AG10803 (cell line): ENCODE measurements at places on chromosomes 12 and 14.

- peak; percentile 75 for DNase-seq
These were observed 234.3 kb downstream of the DACT1 start for GRCh38 chr14:58872061-58872460.

DNA sequence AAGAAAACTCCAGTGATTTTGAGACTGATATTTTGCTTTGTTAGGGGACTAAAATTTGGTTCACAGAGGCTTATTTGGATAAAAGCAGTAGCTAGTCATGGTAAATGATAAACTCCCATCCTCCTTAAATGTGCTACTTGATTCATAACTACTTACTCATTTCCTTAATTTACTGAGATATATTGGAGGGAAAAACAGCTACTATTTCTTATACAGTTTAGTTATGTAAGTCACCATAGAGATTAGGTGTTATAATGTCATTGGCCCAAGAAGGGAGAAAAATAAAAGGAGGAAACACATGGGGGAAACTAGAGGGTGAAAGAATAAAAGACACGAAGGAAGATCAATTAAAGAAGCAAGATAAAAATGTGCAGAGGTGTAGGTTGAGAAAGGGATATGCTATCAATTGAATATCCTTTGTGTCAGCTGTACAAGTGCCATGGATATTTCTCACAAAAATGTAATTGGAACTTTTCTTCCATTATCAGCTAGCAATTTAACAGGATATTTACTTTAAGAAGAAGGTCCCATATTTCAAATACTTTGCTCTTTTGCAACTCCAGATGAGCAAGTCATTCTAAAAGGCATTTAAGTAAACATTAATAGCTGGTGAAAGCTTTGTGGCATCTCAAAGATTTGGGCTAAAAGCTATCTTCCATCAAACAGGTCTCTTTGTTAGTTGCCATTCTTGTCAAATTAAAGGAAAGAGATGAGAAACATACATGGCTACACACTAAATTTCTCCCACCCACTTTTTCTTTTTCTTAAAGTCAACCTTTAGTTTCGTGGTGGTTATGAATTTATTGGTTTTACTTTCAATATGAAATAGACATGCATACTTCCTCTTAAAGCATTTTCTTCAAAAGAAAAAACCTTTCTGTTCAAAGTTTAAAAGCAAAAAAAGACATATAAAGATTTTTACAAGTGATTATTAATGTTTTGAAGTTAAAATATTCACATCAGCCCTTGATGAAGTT is 439.5 kb downstream of the CCER1 start:
- DNase-seq = peak; percentile 63

GRCh38 chr12:673849-674248 is 10.6 kb upstream of the NINJ2 start:
- no peak for DNase-seq

GRCh38 chr12:25324861-25325260 is 74.1 kb upstream of the KRAS start:
- DNase-seq = no peak

DNA sequence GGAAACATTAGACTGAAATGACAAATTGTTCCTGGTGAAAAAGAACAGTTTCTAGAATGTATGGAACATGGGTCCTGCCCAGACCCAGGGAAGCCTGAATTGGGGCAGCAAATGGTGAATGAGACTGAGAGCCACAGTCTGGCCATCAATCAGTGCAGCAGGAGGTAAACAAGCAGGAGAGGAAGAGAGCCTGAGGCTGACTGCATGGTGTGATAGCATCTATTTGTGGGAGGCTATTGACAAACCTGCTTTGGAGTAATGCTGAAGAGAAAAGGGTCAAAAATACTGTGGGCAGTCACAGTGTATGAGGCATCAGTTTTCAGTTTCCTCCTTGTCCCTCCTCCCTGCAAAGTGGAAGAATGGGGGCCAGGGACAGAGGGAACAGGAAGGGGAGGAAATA is 136.8 kb downstream of the ANKS1B start:
- no peak for DNase-seq

- DNase-seq = no peak
These were observed 5.7 kb downstream of the RASAL1 start for GRCh38 chr12:113129664-113130456.

DNA sequence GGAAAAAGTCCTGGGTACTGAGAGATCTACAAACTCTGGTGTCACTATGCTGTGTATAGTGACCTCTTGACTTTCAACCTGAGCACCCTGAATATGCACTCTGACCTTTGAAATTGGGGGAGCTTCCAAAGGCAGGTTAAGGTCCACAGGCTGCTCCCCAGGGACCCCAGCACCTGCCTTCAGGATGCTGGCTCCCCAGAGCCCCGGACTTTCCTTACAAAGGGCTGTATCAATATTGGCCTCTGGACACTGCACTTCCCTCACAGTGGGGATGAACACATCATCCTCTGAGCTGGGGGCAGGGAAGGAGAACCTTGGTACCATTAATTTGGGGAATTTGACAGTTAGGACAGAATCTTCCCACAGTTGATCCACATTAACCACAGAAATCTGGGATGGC is 14.3 kb downstream of the PLD4 start:
- DNase-seq = no peak

GRCh38 chr14:33529787-33530757 is 420.8 kb downstream of the EGLN3 start:
- no peak for DNase-seq

- DNase-seq = no peak
These were observed 9.4 kb upstream of the SELPLG start for GRCh38 chr12:108642899-108643654.

- DNase-seq = no peak
These were observed 41.1 kb downstream of the CACNA2D4 start for GRCh38 chr12:1877169-1877878.

GRCh38 chr14:99069946-99070345 is 202.1 kb downstream of the BCL11B start:
- no peak for DNase-seq

GRCh38 chr12:49026101-49026500 is 7.5 kb upstream of the PRKAG1 start:
- no peak for DNase-seq

- no peak for DNase-seq
These were observed 8.2 kb downstream of the TMEM121 start for GRCh38 chr14:105534586-105534985.

DNA sequence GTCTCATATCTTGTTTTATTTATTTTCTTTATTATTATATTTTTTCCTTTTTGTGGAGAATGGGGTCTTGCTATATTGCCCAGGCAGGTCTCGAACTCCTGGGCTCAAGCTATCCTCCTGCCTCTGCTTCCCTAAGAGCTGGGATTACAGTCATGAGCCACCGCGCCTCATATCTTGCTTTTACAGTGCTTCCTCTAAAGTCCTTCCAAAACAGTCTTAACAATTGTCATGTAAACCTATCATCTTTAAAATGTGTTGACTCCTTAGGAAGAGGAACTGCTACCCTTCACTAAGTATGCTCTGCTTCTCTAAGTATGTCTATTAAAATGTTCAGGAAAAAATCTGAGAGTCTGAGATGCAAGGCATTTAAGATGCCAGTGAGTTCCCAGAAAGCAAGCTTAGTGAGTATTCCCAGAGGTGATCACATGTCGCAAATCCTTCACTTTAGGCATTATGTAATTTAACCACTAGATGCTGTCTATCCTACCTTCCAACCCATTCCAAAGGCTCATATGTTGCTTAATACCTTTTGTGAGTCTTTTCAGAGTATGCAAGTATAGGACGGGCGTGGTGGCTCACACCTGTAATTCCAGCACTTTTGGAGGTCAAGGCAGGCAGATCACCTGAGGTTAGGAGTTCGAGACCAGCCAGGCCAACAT is 19.7 kb upstream of the FOXJ2 start:
- peak; percentile 13 for DNase-seq

- no peak for DNase-seq
These were observed 10.5 kb downstream of the BTBD6 start for GRCh38 chr14:105258846-105259245.

DNA sequence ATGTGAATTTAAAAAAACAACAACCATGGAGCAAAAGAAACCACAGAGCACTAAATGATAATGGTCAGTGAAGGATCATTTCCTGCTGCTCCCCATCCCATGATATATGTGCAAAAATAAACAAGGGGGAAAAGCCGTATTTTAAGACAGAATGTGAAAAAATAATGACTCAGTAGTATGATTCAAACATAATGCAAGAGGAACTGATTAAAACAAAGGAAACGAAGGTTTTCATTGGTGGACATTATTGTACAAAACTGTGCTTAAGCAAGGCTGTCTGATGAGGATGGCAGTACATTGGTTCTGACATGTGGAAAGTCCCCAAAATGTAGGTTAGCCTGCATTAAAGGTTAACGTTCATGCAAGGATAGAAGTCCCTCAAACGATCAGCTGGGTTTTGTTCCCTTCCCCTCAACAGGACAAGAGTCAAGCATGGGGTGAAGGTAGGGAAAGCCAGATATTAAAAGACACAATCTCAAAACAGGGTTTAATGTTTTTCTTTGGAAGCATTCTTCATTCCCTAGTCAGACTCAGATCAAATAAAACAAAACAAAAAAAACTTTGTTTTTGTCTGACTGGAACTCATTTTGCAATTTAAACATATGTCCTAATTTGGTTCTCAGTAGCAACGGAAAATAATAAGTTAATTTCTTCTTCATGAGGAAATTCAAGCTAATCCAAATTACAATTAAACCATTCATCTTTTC is 26.3 kb upstream of the PTGDR start:
- peak; percentile 74 for DNase-seq

- no peak for DNase-seq
These were observed 90.5 kb downstream of the SLC25A21 start for GRCh38 chr14:37081856-37082255.

GRCh38 chr14:59356312-59356711 is 108.9 kb downstream of the GPR135 start:
- no peak for DNase-seq

- peak; percentile 25 for DNase-seq
These were observed 1.8 kb downstream of the TBC1D30 start for GRCh38 chr12:64826234-64826633.

GRCh38 chr12:8030189-8030588 is 2.3 kb upstream of the FOXJ2 start:
- no peak for DNase-seq

- DNase-seq = peak; percentile 82
These were observed 110.5 kb downstream of the GPR135 start for GRCh38 chr14:59354666-59355065.

- DNase-seq = peak; percentile 20
These were observed 7.6 kb downstream of the RXYLT1 start for GRCh38 chr12:63787306-63787705.

- DNase-seq = no peak
These were observed 8.2 kb downstream of the TCP11L2 start for GRCh38 chr12:106310687-106311086.

GRCh38 chr14:78324353-78324752 is 154.2 kb downstream of the NRXN3 start:
- no peak for DNase-seq

DNA sequence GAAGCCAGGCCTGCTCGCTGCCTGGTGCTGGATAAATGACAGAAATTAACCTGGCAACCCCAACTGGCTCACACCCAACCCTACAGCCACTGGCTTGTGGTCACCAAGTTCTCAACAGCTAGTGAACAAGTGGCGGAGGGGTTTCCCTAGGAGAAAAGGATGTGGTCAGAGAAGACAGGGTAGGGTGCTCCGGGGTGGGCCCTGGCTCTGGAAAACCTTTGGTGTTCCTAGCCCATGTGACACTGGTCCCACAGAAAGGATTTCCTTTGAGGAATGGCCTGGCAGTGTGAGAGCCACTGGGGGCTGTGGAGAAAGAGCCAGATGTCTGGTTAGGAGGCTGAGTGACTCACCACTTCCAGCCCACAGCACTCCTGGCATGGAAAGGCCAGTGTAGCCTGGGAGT is 8.7 kb downstream of the SYNE3 start:
- peak; percentile 77 for DNase-seq

- no peak for DNase-seq
These were observed 56.3 kb upstream of the GTF2A1 start for GRCh38 chr14:81277096-81277495.

GRCh38 chr12:92044435-92044834 is 101.2 kb downstream of the BTG1 start:
- peak; percentile 28 for DNase-seq

- peak; percentile 22 for DNase-seq
These were observed 38.8 kb upstream of the ATP23 start for GRCh38 chr12:57902478-57902969.

DNA sequence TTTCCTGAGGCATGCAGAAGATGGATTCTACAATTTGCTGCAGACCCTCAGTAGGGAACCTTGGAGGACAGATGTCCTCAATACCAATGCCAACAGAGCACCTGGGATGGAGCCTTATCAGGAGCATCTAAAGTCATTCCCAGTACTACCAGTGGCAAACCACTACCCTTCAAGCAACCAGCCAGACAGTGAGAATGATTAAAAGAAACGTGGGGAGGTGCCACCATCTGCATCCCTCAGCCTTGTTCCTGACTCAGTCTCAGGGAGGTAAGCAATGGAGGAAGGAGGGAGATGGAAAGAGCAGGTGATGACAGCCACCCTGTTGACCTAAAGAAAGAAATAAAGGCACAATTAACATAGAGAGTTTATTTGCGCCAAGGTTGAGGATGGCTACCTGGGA is 175.2 kb upstream of the GRIN2B start:
- no peak for DNase-seq

DNA sequence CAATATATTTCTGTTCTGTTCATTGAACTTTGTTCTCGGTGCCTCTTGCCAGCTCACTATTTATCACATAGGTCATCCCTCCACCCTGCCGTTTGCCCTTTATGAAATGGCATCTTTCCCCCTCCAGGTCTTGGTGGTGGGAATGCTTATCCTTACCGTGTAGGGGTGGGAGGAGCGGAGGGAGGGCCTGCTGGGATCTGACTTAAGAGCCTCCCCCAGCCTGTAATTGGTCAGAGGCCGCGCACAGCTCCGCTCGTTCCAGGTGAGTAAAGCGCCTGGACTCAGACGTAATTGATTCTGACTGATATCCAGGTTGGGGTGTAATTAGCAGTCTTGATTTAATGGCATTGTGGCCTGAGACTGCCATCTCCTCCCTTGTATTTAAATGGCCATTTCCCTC is 185.3 kb downstream of the TSPAN9 start:
- no peak for DNase-seq

GRCh38 chr12:90801776-90802175 is 153.2 kb downstream of the CCER1 start:
- DNase-seq = peak; percentile 38

DNA sequence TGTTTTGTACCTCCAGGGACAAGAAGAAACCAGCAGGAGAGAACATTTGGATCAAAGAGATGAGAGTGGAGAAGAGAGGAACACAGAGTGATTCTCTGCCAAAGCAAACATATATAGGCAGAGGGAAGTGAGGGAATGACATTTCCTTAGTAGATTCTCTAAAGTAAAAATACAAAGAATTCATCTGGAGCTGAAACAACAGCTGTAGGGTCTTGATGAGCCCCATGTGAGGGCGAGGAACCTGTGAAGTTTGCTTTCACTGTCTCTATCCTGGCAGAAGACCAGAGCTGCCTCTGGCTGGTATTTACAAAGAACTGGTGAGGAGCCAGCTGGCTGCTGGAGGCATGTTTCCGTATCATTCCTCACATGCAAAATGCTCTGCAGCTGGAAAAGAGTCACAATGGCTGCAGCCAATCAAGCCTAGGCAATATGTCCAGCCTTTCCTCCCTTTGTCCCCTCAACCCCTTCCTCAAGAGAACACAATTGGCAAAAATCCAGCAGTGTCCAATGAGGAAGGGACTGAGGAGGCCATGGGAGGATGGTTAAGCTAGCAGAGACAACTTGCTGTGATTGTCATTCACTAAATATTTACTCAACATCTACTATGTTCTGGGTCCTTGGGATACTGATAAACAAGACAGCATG is 122.5 kb downstream of the PHLDA1 start:
- DNase-seq = peak; percentile 86

GRCh38 chr14:102523569-102524450 is 14.2 kb upstream of the ANKRD9 start:
- DNase-seq = no peak
